ENCODE measurements at places on chromosomes 16 and 17. TPM values are rescaled to one million over a fixed set of nuclear protein-coding genes. Genes with fewer than 3 reads are reported as not detected.

SOX9 gene
- 14.6 TPM for total RNA-seq

CHMP1A gene
- total RNA-seq = 74.9 TPM

DNA sequence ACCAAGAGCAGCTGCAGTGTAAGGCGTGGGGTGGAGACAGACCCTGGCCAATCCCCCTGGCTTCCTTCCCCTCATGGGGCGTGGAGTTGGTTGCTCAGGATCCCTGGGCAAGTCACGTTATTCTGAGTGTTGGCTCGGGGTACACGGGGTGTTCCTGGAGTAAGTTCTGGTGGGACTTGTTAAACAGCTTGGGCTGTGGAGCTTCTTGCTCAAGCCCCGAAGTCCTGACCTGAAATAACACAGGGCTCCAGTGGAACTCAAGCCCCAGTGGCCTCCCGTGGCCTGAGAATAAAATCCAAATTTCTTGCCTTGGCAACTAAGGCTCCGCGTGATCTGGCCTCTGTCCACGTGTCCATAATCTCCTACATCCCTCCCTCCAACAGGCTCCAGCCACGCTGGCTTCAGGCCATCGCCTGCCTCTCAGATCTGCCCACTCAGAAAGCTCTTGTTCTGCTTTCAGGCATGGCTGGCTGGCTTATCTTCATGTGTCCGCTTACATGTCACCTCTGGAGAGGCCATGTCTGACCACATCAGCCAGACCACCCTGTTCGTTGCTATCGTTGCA lies 49.3 kb upstream of the BCO1 start:
- peak; percentile 24 for DNase-seq

RASL10B gene
- total RNA-seq = 0.62 TPM

PRAC1 gene
- not detected for total RNA-seq

ELMO3 gene
- 4.0 TPM for total RNA-seq

Data from tongue (tissue), 3 donors.